COLO829 (cell line): ENCODE measurements at places on chromosomes 5 and 9.

- no peak for DNase-seq
Measured at GRCh38 chr5:82362636-82363035, 84.5 kb upstream of the RPS23 start.

- no peak for DNase-seq
Measured at GRCh38 chr5:173920866-173921555, 32.9 kb downstream of the CPEB4 start.

GRCh38 chr9:9612270-9612669 is 1000.5 kb downstream of the PTPRD start:
- no peak for DNase-seq

- no peak for DNase-seq
Measured at GRCh38 chr5:38465702-38466423, 90.6 kb downstream of the LIFR start.

DNA sequence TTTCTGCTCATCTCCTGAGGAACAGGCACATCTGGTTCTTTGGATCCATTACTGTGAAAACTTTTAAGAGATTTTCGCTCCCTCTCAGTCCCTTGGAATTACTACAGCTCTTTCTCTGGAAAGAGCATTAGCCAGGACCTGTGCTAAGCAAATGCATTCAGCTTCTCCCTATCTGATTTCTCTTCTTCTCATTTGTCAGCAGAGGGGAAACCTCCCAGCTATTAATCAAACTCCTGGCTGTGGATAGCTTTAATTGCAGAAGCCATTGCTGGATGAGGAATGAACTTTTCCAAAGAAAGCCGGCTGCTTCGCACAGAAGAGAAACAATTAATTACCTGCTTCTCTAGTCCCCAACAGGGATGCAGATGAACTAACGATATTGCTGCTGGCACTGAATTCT is 37.9 kb downstream of the TLR4 start:
- no peak for DNase-seq

DNA sequence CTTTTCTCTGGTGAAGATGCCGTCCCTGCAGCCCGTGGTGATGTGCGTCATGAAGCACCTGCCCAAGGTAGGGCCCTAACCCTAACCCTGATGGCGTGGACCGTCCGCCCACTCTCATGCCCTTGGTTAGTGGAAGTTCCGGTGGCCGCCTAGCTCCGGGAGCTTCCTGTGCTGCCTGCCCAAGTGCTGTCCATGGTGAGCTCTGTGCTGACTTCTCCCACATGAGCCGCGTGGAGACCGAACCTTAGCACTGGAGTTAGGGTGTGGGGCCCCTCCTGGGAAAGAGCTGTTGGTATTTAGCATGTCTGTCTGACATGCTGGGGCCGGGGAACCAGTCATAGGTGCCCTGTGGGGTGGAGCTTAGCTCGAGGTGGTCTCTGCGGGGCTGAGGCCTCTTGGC is 1.2 kb downstream of the NELFB start:
- no peak for DNase-seq

DNA sequence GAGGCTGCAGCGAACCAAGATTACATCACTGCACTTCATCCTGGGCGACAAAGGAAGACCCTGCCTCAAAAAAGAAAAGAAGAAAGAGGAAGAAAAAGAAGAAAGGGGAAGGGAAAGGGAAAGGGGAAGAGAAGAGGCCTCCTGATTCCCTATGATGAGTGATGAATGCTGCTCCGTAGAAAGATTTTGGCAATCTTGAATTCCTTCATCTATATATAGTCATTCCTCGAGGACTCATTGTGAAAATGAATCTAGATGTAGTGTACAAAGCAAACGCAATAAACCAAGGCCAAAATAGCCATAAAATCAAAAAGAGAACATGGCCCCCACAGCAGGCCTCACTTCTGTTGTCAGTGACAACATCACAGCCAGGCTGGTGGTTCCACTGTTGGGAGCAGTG is 218.0 kb downstream of the DCP2 start:
- no peak for DNase-seq

- DNase-seq, result no peak
Measured at GRCh38 chr5:143230676-143230996, 172.8 kb downstream of the NR3C1 start.

GRCh38 chr5:78574731-78575161 is 73.8 kb downstream of the LHFPL2 start:
- DNase-seq, result no peak

- DNase-seq, result no peak
Measured at GRCh38 chr9:3740690-3741419, 215.1 kb upstream of the RFX3 start.

DNA sequence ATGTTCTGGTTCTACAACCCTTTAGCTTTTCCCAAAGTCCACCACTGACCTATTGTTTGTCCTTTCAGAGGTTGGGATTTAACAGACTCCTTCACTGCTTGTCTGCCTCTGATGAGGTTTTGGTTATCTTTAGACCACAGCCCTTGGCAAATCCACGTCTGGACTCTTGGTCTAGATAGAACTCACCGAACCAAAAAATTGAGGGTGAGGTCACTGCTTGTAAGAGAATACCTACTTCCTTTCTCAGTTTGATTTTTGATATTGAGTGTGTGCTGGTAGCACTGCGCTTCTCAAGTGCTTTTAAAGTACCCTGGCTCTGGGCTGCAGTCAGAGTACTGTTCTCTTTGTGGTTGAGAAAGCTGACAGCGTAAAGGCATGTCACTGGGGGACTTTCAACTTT is 61.7 kb downstream of the JMY start:
- no peak for DNase-seq

- DNase-seq, result no peak
Measured at GRCh38 chr5:126677121-126677520, 76.4 kb downstream of the PHAX start.

- DNase-seq, result no peak
Measured at GRCh38 chr9:76107482-76107881, 217.0 kb downstream of the PCSK5 start.

- peak; percentile 4 for DNase-seq
Measured at GRCh38 chr5:54845567-54845941, 139.8 kb downstream of the ESM1 start.

- no peak for DNase-seq
Measured at GRCh38 chr5:9301200-9301599, 244.7 kb downstream of the SEMA5A start.

- DNase-seq, result no peak
Measured at GRCh38 chr9:33239921-33240320, at the start of gene SPINK4. SPINK4 (plus strand) TSS chr9:33240167; CDS start chr9:33240209, 42 bp downstream.

DNA sequence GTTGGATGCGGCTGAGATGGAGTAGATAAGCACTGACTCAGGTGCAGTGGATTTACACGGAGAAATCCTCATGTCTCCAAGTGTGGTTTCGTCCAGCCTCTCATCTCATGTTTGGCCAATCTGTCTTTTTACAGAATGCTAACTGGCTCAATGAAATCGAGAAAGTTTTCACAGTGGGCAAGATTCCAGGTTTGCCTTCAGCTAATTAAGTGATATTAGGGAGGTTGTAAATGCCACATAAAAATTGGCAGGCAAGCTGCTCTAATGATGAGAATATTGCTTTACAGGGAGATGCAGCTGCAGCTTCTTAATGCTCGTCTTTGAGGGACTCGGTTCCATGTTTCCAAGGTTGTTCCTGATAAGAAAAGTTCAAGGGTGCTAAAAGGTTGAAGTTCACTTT is 23.7 kb downstream of the BARHL1 start:
- no peak for DNase-seq

DNA sequence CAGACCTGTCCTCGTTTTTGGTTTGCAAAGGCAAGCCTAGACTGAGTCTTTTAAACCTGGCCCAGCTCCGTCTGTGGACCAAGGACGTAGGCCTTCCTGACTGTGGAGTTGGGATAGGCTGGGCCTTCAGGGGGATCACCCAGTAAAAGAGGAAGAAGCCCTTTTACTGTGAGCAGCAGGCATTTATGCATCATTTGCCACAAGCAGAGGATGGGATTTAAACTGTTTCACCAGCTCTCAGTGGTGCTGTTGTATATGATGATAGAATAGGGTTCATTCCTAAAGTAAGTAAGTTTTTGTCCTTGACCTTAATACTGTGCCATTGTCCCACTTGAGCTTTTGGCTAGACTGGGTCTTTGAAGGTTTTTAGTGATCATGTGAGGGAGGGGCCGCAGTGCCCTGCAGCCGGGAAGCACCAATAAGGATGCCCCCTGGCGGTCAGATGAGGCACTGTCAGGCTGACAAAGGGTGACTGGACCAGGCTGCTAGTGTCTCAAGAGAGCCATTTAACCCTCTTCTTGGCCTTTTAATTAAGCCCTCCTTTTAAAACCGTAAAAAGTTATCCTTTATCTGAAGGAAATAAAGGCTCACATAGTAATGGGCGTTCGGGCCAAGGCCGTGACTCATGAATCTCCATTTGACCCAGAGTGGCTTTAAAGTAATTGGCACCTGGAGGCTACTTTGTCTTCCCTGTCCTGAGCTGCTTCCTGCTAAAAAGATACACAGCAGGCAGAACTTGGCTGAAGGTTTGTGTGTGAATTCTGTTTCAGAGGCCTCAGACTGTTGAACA is 74.0 kb downstream of the UBAP1 start:
- DNase-seq, result peak; percentile 81

GRCh38 chr5:136311999-136312398 is 53.3 kb downstream of the TRPC7 start:
- no peak for DNase-seq

DNA sequence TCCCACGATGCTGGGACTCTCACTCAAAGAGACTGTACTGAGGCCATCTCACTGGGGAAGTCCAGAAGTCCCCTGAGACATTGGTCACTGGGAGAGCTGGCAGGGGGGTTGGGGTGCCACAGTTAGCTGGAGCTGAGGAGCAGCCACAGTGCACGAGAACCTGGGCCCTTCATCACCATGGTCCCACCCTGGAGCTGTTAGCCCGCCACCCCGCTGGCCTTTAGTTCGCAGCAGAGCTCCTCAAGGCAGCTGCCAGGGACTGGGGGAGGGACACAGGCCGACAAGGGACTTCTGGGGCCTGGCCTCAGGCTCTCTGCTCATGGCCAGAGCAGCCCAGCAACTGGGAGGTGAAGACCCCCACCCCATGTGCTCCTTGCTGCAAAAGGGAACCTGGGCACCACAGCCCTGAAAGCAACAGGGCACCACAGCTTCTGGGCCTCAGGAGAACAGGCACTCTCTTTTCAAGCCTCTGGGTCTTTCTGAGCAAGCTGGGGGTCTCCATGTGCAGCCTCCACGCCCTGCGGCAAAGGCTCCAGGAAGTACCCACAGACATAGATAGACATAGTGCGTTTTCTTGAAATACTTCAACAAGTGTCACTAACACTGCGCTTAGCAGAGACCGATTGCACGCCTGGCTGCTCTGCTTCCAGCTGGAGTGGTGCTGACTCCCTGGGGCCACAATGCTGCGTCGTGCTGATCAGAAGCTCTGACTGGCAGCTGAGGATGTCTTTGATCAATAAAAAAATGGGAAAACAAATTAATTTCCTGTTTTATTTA is 46.0 kb downstream of the VAV2 start:
- DNase-seq, result no peak

GRCh38 chr5:180563994-180564393 is 27.3 kb downstream of the SCGB3A1 start:
- no peak for DNase-seq

DNA sequence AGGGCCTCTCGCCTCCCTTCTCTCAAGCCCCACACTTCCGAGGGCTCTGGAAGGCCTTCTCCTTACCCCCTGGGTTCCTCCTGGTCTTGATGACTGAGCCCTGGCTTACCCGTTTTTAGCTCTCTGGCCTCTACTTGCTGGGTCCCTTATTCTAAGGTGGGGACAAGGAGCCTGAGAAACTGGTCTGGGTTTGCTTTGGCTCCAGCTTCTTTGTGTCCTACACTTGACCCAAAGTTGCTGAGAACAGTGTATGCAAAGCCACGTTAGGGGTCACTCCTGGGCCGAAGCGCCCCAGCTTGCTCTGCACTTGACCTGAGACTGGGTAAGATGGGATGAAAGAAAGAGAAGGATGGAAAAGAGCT is 788 bp downstream of the ZNF346 start:
- DNase-seq, result no peak

DNA sequence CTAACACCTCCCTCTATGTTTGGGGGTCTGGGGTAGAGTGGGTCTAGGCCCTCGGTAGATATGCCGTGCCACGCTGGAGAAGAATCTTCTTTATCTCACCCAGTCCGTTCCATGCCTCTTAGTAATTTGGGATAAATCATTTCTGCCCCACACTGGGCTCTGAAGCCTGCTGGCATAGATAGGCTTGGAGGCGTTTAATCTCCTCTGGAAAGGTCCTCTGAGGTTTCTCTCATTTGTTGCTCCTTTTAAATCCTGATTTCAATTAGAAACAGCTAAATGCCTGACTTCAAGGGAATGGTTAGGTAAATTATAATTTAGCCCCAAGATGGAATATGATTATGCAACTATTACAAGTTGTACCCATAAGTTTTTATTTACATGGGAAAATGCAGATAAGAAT is 57.8 kb upstream of the AKNA start:
- DNase-seq, result no peak

DNA sequence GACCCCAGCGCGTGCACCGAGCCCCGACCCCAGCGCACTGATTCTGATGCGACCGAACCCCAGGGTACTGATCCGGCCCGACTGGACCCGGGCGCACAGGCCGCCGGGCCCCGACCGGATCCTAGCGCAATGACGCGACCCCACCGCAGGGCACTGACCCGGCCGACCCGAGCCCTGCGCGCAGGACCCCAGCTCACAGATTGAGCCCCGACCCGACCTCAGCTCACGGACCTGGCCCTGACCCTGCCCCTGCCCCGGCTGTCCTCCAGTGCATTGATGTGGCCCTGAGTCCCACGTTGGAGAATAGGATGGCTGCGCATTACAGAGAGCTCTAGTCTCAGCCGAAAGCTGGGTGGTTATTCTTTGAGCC is 438 bp downstream of the TRIP13 start:
- DNase-seq, result no peak

DNA sequence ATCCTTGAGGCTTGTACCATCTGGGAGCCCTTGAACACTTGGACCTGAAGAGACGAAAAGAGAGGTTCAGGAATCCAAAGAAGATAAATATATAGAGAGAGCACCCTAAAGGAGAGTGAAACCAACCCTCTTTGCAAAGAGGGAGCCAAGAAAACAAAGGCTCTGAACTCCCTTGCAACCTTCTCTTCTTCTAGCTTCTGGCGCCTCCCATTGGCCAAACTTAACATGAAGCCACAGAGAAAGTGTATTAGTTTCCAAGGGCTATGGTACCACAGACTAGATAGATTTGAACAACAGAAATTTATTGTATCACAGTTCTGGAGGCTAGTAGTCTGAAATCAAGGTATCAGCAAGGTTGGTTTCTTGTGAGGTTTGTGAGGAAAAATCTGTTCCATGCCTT is 175.1 kb downstream of the HCN1 start:
- DNase-seq, result peak; percentile 4

GRCh38 chr5:112776301-112776856 is 38.7 kb downstream of the APC start:
- DNase-seq, result no peak
